ENCODE measurements at places on chromosomes 6 and 20.

DNA sequence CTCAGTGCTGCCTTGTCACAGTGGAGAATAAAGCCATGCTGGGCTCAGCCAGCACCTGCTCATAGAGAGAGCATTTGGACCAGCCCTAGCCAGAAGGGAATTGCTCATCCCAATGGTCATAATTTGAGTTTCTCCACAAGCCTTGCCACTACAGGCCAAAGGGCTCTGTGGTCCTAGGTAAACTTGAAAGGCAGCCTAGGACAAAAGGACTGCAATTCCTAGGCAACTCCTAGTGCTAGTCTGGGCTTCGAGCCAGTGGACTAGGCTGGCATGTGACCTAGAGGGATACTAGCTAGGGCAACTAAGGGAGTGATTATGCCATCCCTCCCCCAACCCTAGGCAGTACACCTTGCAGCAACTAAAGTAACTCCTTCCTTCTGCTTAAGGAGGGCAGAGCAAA lies 516.2 kb downstream of the BCKDHB start:
- no peak for DNase-seq

DNA sequence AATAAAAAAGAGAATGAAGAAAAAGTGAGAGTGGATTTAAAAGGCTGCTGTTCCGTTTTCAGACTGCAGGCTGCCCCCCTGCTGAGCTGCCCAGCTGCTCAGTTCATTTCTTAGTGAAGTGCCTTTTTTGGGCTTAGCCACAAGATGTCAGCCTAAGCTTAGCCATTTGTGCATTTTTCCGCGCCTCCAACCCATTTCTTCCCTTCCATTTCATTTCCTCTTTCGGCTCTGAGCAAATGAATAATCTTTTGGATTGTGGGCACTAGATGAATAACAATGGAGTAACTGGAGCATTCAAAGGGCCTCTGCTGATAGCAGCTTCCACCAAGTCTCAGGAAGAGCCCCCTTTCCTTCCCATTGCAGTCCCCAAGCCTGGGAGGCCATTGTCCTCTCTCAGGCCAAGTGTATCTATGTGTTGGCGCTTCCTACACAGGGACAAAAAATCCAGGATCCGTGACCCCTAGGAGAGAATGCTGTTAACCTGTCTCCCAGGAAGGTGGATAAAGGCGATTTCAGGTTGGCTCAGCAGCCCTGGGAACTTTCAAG lies 83.5 kb upstream of the SPTLC3 start:
- peak; percentile 5 for DNase-seq

GRCh38 chr20:47428164-47428563 lies 71.7 kb upstream of the ZMYND8 start:
- no peak for DNase-seq

DNA sequence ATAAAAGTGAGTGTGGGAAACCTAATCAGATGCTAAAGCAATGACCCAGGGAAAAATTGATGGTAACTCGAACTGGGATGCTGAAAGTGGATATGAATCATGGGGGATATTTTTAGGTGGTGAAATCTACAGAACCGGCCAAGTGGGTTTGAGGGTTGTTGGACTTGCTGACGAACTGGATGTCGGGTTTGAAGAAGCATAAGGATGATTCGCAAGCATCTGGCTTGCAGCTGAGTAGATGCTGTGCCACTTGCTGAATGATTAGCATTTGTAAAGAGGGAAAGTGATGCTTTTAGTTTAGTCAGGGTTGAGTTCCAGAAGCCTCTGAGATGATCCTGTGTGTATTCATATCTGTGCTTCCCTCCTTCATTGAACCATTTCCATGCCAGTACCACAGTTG lies 54.9 kb downstream of the UBR2 start:
- no peak for DNase-seq

DNA sequence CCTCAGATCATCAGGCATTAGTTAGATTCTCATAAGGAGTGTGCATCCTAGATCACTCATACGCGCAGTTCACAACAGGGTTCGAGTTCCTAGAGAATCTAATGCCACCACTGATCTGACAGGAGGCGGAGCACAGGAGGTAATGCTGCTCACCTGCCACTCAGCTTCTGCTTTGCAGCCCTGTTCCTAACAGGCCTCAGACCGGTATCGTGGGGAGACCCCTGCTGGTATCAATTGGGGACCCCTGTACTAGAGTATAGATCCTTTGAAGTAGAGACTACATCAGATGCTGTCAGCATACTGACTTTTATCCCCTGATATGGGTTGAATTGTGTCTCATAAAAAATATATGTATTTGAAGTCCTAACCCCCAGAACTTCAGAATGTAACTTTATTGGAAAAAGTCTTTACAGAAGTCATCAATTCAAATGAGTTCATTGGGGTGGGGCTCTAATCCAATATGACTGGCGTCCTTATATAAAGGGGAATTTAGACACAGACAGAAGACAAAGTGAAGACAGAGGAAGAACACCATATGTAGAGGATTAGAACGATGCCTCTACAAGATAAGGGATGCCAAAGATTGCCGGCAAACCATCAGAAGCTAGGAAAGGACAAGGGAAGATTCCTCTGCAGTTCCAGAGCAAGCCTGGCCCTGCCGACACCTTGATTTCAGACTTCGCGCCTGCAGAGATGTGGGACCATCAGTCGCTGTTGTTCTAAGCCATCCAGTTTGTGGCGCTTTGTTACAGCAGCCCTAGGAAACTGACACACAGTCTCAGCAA lies 104.4 kb upstream of the BTBD3 start:
- no peak for DNase-seq

DNA sequence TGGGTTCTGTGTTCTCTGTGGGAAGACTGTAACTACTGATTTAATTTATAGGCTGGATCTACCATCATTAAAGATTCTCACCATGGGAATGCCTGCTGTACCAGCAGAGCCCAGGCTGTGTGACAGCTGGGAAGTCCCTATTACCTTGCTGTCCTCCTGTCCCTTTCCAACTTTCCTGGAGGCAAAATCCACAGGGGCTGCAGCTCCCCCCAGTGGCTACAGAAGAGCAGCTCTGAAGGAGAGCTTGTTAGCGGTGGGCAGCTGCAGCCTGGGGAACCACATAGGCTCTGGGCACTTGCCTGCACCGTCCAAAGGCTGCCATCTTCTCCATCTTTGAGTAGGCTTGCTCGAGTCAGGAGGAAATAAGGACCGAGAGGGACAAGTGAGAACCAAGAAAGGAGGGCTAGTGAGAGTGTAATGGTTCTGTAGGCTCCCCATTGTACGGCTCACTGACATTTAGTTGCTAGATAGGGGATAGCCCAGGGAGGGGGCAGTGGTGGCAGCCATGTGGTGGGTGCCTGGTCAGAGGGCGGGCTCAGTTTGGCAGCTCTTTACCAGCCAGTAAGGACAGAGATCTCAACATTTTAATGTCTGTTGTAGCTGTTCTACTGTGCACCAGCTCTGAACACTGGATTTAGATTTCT lies 155.1 kb upstream of the MLIP start:
- no peak for DNase-seq

GRCh38 chr6:89830170-89830809 lies 610 bp downstream of the CASP8AP2 start:
- no peak for DNase-seq

DNA sequence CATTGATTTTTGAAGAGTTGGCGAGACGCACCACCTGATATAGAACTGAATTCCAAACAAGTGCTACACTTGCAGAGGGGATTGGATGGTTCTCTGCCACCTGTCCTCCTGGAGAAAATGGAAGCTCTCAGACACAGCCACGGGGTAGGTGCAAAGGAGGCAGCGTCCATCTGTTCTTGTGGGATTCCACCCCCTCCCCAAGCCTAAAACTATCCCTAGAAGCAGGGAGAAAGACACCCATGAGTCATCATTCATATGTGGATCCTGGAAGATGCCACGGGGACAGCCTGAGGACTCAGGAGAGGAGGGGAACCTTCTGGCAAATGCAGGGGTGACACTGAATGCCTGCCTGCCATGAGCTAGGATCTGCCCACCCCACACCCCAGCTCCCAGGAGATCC lies 171.3 kb upstream of the CST7 start:
- no peak for DNase-seq

DNA sequence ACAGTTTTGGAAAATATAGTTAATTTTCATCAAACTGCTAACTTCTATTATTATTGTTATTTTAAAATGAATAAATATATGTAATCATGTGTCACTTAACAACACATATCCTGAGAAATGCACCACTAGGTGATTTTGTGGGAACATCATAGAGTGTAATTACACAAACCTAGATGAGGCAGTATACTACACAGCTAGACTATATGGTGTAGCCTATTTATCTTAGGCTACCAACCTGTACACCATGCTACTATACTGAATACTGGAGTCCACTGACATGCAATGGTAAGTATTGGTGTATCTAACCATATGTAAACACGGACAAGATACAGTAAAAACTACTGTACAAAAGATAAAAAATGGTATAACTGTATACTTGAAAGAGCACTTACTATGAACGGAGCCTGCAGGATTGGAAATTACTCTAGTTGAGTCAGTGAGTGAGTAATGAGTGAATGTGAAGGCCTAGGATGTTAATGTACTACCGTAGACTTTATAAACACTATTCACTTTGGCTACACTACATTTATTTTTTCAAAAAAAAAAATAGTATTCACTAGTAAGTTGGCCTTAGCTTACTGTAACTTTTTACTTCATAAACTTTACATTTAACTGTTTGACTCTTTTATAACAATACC lies 72.4 kb downstream of the ASCC3 start:
- no peak for DNase-seq

DNA sequence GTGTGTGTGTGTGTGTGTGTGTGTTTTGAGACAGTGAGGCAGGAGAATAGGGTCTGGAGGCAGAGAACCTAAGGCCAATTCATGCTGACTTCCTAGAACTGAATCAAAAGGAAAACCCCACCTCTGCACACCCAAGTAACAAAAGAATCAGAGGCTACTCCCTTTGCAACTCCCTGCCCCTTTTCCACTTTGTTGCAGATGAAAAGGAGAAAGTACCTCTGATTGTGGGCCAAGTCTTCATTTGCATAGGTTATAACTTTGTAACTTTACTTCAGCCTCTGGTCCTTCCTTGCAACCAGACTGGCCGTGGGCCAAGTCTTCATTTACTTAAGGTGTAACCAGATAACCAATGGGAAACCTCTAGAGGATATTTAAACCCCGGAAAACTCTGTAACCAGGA lies 168.8 kb downstream of the EYA2 start:
- DNase-seq, result no peak

- peak; percentile 11 for DNase-seq
Observed at GRCh38 chr20:8213831-8214587, 81.9 kb downstream of the PLCB1 start.

GRCh38 chr6:31180500-31180899 lies 10.0 kb upstream of the POU5F1 start:
- peak; percentile 65 for DNase-seq

- no peak for DNase-seq
Observed at GRCh38 chr20:34512266-34512954, 3.8 kb upstream of the DYNLRB1 start.

DNA sequence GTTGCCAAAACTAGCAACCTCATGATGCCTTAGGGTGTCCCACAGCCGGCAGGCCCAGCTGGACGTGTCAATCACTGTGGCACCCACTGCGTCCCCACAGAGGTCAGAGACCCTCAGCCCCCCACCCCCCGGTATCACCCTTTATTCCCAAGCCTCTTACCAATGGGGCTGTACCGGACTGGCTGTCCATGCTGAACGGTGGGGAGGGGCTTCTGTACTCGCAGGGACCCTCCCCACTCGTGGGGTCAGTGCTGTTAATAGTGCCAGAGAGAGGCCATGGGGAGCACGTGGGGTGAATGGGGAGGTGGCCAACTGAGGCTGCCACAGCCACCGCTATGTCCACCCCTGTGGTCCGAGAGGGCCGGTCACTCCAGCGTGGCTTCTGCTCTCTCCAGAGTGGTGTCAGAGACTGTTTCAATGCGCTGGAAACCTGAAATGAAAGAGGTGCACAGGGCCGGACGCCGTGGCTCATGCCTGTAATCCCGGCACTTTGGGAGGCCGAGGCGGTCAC lies 68.6 kb downstream of the THBS2 start:
- no peak for DNase-seq

GRCh38 chr6:75850026-75850833 lies 101.2 kb downstream of the MYO6 start:
- DNase-seq, result no peak

GRCh38 chr6:44742828-44743372 lies 355.4 kb downstream of the CDC5L start:
- DNase-seq, result no peak

All from naive thymus-derived CD4-positive, alpha-beta T cell (primary cell).